Epithelial cell of umbilical artery (primary cell): ENCODE measurements at places on chromosomes 4 and X. TPM values are rescaled to one million over a fixed set of nuclear protein-coding genes. Genes with fewer than 3 reads are reported as not detected.

The AFM gene
- not detected in 2 replicates for total RNA-seq

The MORF4L2 gene
- total RNA-seq = 883 and 909 TPM in 2 replicates

The PPP4R3C gene
- not detected in 2 replicates for total RNA-seq

The MAGIX gene
- 0.65 and 1.7 TPM in 2 replicates for total RNA-seq

The ARHGAP4 gene
- total RNA-seq = 72.1 and 92.9 TPM in 2 replicates

The BCOR gene
- total RNA-seq = 4.9 and 8.2 TPM in 2 replicates

The VCX3A gene
- total RNA-seq = not detected in 2 replicates

The TCEAL2 gene
- not detected in 2 replicates for total RNA-seq

The CYP2U1 gene
- total RNA-seq = 9.1 and 11.1 TPM in 2 replicates

The TMEM271 gene
- not detected in 2 replicates for total RNA-seq

The NAP1L3 gene
- 0.65 and 2.3 TPM in 2 replicates for total RNA-seq

The HSFX3 gene
- not detected in 2 replicates for total RNA-seq

The SOX3 gene
- not detected in 2 replicates for total RNA-seq

The PRKX gene
- 39.0 and 61.4 TPM in 2 replicates for total RNA-seq

The AWAT1 gene
- not detected in 2 replicates for total RNA-seq

The TDO2 gene
- total RNA-seq = 0.30 TPM in 1 of 2 replicates, not detected in the other

The CFAP47 gene
- not detected in 2 replicates for total RNA-seq

The GPRIN3 gene
- total RNA-seq = 1.8 and 8.8 TPM in 2 replicates

The HTT-AS gene
- total RNA-seq = not detected in 2 replicates

The SLC7A11 gene
- 86.1 and 119 TPM in 2 replicates for total RNA-seq

The RTL3 gene
- total RNA-seq = not detected in 2 replicates

The TRAM1L1 gene
- total RNA-seq = 2.3 and 2.4 TPM in 2 replicates

The TRIM2 gene
- total RNA-seq = 10.1 and 12.0 TPM in 2 replicates

The ALAS2 gene
- total RNA-seq = not detected in 2 replicates

The CXXC4 gene
- total RNA-seq = 0.32 TPM in 1 of 2 replicates, not detected in the other

The COL4A5 gene
- 10.4 and 26.7 TPM in 2 replicates for total RNA-seq

The TBC1D14 gene
- 30.2 and 32.2 TPM in 2 replicates for total RNA-seq

The MAGEC2 gene
- total RNA-seq = not detected in 2 replicates

The ARHGEF6 gene
- 6.5 and 10.5 TPM in 2 replicates for total RNA-seq

The GPM6B gene
- 0.46 and 2.3 TPM in 2 replicates for total RNA-seq
